ENCODE measurements at places on chromosomes 6 and 20.

GRCh38 chr20:6302041-6302440 lies 179.2 kb upstream of the FERMT1 start:
- no peak for DNase-seq

DNA sequence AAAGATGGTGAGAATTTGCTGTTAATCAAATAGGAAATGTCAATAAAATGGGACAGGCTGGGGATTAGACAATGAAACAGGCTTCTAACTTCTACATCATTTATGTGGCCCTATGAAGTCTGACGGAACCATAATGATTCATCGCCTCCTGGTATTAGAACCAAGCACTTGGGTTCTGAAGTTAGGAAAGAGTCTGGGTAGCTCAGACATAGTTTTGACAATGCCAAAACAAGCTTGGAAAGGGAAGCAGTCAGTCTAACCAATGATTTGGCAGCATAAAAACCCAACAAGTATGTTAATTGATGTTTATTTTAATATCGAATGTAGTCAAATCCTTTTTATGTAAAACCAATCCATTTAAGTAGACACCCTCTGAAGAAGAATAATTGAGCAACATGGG lies 160.8 kb upstream of the RSPO3 start:
- no peak for DNase-seq

DNA sequence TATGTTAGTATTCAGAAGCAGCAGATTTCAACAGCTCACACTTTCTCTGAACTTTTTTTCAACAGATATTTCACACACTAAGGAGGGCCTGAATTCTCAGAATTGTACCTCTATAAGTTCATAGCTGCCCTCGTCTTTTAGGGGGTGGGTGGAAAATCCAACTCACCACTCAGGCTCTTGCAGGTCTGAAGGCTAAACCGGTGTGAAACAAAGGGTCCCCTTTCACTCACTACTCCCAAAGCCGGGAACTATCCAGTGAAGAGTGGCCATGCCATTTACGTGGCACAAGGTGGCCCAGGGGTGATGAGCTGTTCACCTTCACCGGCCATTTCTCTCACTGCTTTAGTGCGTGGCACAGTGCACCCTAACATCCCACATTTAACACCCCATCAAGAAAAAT lies 24.2 kb downstream of the TBC1D7 start:
- DNase-seq: no peak

- no peak for DNase-seq
Measured at GRCh38 chr20:33273117-33273851, 9.7 kb upstream of the BPIFB1 start.

GRCh38 chr20:10134176-10134575 lies 84.5 kb upstream of the SNAP25 start:
- no peak for DNase-seq

DNA sequence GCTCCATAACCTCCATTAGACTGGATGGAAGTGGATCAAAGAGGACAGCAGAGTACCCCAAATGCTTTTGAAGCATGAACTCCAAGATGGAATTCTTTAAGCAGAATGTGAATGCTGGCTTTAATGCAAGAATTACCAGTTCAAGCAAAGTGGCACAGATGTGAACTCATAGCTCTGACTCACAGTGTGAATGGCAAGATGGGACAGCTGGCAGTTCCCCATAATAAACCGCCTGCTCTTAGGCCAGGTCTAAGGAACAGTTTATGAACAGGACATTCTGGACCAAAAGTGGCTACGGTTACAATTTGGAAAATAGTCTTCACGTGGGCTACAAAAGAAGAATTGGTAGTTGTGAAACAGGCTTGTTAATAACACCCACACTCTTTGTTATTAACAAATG lies 76.5 kb downstream of the SPTLC3 start:
- no peak for DNase-seq

DNA sequence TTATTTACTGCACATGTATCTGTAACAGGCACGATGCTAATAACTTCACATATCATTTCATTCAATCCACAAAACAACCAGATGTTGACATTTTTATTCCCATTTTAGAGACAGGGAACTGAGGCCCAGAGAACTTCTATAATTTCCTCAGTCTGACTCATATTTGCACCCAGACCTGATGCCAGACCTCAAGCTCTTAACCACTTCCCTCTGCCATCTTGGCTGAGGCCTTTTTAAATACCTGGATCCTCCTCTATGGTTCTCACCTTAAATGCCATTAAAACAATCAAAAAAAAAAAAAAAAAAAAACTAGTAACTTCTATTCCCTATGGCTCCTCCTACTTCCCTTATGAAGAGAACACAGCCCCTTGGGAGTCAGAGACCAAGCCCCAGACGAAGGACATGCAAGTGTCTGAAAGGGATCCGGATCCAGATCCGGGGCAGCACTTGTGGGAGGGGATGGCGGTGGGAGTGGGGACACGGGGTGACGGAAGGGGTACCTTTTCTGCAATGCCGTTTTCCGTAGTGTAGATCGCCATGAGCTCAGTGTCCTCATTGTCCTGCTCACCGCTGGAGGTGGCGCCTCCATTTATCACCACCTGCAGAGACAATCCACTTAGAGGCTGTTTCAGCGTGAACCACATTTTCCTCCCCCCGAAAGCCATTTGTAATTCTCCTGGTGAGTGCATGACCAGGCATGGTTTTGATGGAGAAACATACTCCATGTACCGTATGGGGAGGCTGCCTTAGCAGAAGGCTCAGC lies 88.7 kb downstream of the SLC23A2 start:
- DNase-seq: no peak

DNA sequence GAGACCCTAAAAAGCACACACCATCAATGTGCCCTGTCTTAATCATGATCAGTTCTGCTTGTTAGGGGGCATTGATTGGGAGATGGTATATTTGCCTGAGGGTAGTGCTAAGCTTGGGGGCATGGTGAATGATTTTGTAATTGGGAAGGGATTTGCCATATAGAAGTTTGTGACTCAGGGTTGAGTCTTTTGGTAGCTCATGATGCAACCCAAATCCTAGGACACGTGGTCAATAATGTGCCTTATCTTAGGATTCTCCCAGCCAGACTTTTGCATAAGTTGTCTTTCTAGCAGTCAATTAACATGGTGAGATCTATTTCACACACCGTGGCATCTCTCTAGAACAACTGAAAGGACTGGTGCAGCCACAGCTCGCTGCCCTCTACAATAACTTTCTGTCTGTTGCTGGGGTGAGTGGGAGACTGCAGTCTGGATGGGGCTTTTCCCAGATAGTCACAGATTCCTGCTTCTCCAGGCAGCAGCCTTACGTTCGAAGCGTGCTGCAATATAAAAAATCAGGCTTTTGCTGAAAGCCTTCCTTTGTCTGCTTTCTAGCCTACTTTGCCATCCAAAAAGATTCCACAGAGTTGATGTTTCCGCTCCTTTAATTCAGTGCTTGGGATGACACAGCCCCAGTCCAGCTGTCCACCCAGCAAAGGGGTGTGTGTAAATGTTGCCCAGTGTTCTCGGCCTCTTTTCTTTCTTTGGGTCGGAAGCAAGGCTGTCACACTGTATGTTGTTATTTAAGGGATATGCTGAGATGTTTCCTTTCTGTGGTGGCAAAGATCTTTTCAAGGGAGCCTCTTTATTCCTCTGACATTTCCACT lies 58.9 kb downstream of the ID4 start:
- DNase-seq: no peak

Data from fibroblast of upper back skin (primary cell).